NCI-H1694 (cell line): ENCODE measurements at places on chromosomes 3 and 15.

DNA sequence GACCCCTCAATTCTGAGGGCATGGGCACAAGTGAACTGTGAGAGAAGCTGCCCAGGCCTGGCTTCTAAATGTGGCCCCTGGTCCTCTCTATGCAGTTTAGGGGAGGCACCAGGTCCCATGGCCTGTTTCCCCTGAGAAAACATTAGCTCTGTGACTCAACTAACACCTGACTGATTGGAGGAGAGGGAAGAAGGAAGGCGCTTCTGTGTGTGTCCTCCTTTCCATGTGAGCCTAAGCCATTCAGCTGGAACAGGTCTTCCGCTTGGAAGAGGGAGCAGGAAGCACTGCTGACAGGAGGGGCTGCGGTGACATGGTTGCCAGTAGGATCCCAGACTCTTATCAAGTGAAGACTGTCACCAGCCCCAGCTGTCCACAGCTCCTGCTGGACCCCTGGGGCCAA is 79.5 kb downstream of the MYLK start:
- DNase-seq = no peak

DNA sequence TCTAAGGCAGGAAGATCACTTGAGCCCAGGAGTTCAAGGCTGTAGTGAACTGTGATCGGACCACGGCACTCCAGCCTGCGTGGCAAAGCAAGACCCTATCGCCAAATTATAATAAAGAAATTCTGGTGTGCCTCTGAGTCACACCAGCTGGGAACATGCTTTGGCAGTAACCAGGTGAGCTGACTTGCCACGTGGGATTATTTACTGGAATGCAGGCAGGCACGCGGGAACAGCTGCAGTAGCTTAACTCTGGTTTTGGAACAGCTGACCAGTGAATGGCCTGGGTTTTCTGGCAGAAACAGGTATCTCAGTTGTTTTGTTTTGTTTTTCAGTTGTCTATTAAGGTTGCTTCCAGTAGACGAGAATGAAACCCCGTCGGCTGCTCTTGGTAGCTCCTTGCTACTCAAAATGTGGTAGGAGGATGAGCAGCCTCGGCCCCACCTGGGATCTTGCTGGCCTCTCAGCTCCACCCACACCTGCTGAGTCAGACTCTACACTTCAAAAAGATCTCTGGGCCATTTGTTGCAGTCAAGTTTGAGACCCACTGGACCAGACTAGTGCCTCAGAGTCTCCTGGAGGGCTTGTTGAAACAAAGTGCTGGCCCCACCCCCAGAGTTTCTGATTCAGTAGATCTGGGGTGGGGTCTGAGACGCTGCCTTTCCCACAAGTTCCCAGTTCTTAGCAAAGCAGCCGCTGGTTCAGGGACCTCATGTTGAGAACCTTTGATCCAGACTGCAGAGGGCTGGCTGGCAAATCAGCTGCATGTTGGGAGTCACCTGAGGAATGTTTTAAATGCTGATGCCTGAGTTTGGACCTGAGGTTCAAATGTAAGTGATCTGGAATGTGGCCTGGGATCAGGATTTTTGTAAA is 26.6 kb downstream of the IDH2 start:
- DNase-seq = no peak

DNA sequence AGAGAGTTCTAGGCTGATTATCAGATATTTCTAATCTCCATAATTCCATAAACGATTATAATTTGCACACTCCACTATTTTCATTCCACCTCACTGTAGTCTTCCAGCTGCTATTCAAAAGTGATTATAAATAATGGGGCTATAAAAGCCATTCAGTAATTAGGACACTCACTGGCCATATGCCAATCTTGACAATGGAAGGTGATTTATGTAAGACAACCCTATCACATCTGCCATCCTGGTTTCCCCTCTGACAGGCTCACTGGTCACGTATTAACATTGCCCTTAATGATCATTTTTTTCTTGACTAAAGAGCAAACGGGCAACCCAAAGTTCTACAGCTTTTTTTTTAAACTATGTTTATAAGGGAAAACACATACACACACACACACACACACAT is 402.4 kb downstream of the MAGI1 start:
- peak; percentile 69 for DNase-seq

- no peak for DNase-seq
Observed at GRCh38 chr3:8279886-8280550, 221.6 kb upstream of the LMCD1 start.

- DNase-seq = no peak
Observed at GRCh38 chr15:38565287-38565670, 665 bp upstream of the RASGRP1 start.

DNA sequence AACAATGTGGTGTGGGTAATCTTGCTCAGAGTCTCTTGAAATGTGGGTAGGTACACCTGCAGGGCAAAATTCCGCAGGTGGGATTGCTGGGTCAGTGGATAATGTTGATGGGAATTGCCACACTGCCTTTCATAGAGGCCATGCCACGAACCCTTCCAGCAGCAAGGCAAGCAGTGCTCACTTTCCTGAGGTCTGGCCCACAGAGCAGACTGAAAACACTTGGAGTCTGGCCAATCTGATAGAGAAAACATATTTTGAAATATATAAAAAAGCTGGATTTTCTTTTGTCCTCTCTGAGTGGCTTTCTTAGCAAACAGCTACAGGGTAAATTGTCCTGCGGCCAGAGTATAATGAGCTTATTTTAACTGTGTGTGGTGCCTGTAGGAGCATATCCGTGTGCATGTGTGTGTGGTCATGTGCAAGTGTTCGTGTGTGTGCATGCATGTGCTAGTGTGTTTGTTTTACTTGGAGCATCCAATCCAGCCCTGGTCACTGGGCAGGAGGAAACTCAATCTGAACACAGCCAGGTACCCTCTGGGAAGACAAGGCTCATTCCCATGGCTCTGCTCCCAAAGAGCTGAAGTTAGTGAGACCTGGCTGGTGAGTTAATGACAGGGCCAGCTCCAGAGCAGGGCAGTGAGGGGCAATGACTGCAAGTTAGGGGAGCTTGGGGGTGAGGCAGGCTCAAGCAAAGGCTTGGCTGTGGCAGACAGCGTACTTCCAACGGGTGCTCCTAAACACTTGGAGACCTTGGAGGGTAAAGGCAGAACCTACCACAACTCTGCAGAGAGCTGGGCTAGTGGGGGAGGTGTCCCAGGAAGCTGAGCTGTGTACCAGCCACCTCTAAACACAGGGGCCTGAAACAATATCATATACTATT is 91.3 kb downstream of the PLXNA1 start:
- no peak for DNase-seq

GRCh38 chr3:13815088-13815683 is 64.7 kb downstream of the WNT7A start:
- DNase-seq = no peak

DNA sequence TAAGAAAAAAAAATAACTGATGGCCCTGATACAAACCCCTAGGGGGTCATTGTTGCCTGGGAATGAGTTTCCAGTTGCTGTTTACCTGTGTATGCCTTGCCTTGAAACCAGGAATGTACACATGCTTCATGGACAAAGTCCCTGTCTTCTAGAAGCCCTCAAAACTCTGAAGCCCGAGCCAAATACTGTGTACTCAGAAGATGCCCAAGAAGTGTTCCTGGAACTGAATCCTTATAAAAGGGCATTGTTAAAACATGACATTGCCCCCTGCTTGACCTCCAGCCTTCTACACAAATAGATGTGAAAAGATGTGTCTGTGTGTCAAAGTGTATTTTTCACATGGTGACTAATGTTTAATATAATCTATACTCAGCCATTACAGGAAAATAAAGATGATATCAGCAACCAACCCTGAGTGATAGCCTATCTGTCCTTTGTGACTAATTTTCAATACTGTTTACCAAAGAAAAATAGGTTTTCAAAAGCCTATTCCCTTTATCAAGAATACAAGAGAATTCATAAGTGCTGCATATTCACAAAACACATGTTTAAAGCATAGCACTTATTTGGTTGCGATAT is 325.9 kb downstream of the MECOM start:
- no peak for DNase-seq

GRCh38 chr3:134361162-134361835 is 12.9 kb downstream of the AMOTL2 start:
- no peak for DNase-seq
